ENCODE measurements at places on chromosomes 3 and 15.

DNA sequence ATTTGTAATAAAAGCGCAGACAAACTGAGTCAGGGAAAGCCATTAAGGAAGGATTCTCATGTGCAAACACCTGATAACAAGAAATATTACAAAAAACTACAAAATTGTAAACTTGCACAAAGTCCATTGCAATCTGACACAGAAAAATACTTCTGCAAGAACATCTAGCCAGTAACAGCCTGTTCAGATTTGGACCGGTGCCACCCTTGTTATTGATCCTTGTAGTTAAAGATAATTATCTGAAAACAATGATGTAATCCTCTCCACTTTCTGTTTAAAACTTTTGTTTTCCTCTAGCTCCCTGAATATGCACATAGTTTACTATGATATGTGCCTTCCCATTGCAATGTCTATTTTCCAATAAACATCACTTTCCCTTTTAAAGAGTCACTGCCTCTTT lies 1090.2 kb downstream of the PLOD2 start:
- DNase-seq = no peak

DNA sequence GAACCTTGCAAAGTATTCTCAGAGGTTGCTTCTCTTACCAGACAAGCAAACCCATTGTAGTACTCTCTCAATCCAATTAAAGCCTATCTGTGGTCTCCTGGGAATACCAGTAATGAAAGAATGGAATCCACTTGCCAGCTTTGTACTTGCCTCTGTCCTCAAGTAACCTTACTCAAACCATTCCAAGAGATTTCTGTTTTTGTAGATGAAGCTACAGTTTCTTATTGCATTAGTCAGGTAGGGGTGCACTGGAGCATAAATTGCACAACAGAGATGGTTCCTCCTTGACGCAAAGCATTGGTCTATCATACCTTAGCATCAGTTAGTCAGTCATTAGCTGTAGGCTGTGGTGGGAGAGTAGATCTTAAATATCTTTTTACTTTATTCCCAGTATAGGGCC lies 52.9 kb downstream of the BTLA start:
- DNase-seq = no peak

- no peak for DNase-seq
Observed at GRCh38 chr3:66068255-66068654, 29.5 kb upstream of the MAGI1 start.

GRCh38 chr3:195543500-195544229 lies 540 bp upstream of the PPP1R2 start:
- DNase-seq = no peak

- DNase-seq = no peak
Observed at GRCh38 chr3:185236969-185237368, 16.9 kb downstream of the EHHADH start.

GRCh38 chr15:78063217-78063616 lies 14.3 kb downstream of the TBC1D2B start:
- DNase-seq = no peak

- DNase-seq = no peak
Observed at GRCh38 chr3:32544894-32545293, 25.8 kb downstream of the DYNC1LI1 start.

DNA sequence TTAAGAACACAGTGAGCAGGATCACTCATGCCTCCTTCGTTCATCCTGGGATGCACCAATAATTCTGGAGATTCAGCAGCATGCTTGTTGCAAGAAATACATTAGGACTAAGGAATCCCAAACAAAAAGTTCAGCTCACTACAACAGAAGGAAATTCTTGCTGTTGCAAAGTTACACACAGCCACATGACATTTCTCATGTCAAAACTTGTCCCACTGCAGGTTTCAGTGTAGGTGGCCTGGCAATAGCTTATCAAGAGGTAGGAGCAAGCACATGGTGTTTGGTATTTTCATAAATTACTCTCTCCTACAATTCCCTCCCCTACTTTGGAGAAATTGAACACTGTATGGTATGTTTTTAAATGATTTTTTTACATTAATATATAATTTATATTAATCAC lies 399.6 kb upstream of the EPHA3 start:
- no peak for DNase-seq
